ENCODE measurements at places on chromosomes 2 and 18.

GRCh38 chr2:69807821-69808540 lies 21.5 kb upstream of the GMCL1 start:
- DNase-seq = no peak

GRCh38 chr2:240186191-240186725 lies 45.8 kb upstream of the OTOS start:
- DNase-seq = no peak

GRCh38 chr18:62875323-62875722 lies 160.0 kb downstream of the PHLPP1 start:
- no peak for DNase-seq

- DNase-seq = no peak
Observed at GRCh38 chr18:40559556-40559955, 1395.5 kb upstream of the PIK3C3 start.

DNA sequence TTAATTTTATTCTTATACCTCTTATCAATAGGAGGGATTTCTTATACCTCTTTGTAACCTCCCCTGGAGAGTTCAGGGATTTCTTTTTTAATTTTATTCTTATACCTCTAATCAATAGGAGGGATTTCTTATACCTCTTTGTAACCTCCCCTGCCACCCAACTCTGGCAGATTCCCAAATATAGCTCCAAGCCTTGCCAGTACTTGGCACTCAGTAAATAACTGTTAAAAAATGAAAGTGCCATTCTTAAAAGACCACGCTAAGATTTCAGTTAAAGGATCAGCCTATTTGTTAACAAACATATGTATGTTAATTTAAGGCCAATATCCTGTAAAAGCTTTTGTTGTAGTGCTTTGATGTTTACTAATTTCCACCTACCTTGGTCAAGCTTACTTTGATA lies 4.8 kb downstream of the RNF149 start:
- DNase-seq = no peak

- DNase-seq = no peak
Observed at GRCh38 chr2:48332286-48332685, 197.7 kb upstream of the STON1 start.

- no peak for DNase-seq
Observed at GRCh38 chr2:97808816-97809215, 95.4 kb downstream of the ZAP70 start.

DNA sequence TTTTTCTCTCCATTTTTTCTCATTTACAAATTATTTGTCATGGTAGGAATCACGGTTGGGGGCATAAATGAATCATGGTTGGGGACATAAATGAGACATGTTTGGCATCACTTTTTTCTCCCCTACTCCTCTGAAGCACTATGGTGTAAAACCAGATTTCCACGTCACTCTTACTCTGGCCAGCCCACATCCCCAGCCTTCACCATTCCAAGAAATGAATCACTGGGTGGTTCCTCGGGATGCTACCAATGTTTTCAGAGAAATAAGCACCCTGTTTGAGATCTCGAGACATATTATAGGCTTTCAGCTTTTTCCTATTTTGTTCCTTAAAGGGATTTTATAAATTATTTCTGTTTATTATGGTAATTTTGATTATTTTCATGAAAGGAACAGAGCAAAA lies 155.0 kb upstream of the SLC8A1 start:
- no peak for DNase-seq

GRCh38 chr2:210592726-210593125 lies 36.3 kb downstream of the CPS1 start:
- DNase-seq = no peak

Measured in activated T-helper 1 cell treated with anti-CD3 and anti-CD28 coated beads, Interleukin-2, amount 50 U/mL, for 16 hours (primary cell).